ENCODE measurements at places on chromosomes 11 and 22.

DNA sequence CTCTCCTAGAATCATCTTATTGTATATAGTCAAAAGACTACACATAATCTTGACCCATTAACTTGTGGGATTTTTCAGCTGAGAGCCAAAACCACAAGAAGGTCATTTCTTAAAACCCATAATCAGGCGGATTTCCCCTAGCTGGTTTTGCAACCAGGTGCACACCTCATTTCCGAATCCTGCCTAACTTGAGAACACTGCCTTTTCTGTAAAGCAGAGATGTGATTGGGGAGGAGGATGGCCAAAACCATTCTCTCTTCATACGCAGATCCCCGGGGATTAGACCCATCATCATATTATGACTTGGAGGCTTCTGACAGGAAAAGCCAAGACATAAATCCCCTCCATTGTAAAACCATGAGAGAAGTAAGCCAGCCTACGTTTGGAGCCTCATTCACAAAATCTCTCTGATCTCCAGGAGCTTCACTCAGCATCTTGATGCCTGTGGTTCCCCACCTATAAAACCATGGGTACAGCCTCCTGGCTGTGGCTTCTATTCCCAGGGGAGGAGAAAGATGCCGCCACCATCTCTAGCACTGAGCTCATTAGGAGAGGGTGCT, 191.3 kb downstream of the KIF18A start:
- DNase-seq, result no peak

GRCh38 chr22:23909296-23909898, 15.2 kb downstream of the MIF start:
- no peak for DNase-seq

DNA sequence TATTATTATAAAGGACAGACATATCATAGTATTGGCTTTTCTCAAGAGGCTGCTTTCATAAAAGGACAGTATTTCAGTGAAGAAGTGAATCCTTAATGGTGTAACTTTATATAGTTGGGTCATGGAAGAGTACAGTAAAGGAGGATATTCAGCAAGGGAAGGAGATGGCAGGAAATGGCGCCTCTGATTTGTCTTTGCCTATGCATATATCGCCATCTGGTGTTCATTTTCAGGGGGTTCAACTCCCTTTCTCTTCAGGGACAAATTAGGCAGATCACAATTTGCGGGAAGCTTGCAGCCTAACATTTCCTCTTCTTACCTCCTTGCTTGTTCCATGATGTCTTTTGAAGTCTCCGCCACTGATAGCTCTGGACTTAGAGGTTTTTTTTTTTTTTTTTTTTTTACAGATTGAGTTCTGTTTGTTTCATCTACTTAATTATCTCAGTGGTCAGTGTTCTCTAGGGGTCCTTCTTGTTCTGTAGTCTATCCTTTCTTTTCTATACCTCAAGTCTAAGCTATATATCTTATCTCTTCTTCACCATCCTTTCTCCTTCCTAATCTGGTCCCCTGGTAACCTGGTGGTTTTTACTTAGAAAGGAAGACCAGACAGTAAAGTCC, 21.8 kb upstream of the RRM1 start:
- peak; percentile 82 for DNase-seq

DNA sequence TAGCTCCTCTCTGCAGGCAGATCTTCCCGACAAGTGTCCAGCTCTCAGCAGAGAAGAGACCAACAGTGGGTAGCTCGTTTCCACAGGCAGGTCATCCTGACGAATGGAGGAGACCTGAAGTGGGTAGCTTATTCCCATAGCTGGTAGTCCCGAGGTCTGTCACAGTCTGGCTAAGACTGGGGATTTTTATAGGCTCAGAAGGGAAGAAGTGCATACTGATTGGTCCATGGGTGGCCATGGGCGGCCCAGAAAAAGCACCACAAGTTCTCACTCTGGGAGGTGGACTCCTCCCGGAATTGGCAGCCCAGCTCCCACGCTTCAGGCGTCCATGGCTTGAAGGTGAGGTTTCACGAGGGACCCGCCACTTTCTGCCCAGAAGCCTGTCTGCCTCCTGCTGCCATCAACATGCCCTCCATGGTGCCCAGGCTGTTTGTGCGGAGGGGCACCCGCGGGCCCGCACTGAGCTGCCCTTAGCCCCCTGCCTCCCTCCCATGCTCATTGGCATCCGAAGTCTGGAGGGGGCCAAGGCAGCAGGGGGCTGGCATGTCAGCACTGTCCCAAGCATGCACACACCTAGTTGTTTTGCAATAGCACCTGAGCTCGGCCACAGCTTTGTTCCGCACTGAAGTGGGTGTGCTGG, 9.9 kb upstream of the MAP6 start:
- no peak for DNase-seq

DNA sequence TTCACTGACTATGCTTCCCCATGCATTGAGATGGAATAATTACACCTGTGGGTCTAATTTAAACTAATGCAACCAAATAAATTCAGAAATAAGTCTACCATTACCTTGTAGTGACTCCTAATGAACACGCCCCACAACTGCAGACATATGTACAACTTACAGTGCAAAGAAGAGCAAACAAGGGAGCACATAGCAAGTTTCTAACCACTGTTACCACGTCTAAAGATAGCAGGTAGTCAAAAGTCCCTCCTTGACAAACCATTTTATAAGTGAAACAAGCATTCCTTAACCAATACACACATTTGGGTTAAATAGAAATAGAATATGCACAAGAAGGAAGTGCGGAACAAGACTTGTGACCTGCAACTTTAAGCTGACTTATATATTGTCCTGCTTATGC, 20.6 kb downstream of the PHF21A start:
- no peak for DNase-seq

- no peak for DNase-seq
Measured at GRCh38 chr11:100706179-100706578, 19.1 kb downstream of the ARHGAP42 start.

DNA sequence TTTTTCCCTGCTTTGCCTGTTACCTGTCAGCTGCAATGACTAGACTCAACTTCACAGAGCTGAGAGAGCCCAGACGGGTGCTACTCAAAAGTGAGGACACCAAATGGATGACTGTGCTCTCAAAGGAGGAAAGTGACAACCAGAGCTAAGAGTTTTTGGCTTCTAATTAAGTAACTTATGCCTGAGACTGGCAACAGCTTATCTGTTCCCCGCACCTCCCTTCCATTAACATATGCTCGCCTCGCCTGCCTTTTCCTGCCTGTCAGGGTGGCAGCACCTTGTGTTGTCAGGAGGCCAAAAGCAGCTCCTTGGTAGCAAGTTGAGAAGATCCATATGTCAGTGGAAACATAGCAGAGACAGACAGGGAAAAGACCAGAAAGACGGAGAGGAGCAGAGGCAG, 573.9 kb upstream of the KIRREL3 start:
- no peak for DNase-seq

GRCh38 chr11:114525682-114526081, 34.0 kb downstream of the NXPE1 start:
- no peak for DNase-seq

GRCh38 chr11:587978-588380, 11.7 kb downstream of the PHRF1 start:
- DNase-seq, result peak; percentile 93

DNA sequence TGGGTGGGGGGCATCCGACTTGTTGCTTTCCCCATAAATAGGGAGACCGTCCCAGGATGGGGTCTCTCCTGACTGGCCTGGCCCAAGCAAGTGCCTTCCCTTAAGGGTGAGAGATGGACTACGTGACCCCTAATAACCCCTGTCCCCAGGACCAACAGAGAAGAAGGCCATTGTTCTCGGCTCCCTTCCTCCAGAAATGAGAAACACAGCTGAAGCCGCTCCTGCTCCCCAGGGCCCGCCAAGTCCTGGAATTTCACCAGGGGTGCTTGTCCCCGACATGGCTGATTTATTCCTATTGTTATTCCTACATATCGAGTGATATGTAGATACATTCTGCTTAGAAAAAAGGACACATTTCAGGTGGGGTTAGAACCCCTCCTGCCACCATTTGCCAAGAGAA, 100.8 kb downstream of the TP53I11 start:
- no peak for DNase-seq

DNA sequence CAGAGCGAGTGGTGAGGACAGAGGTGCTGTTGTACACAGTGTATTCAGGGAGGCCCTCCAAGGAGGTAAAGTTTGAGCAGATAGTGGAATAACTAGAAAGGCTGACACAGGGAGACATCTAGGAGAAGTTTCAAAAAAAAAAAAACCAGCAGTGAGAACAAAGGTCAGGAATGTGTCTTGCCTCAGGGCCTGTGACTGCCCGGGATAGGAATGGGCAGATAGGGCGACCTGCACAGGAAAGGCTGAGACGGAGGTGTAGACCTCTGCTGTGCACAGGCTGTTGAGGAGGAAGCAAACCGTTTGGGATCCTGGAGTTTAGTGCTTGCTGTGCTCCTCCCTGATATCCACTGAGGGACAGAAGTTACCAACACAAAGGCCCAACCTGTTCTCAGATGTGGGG, 406.5 kb upstream of the B3GAT1 start:
- DNase-seq, result no peak

- DNase-seq, result no peak
Measured at GRCh38 chr11:17328871-17329494, 22.6 kb upstream of the NCR3LG1 start.

- DNase-seq, result no peak
Measured at GRCh38 chr22:21564411-21564810, 3.1 kb upstream of the UBE2L3 start.

GRCh38 chr11:45026835-45027234, 76.2 kb upstream of the TP53I11 start:
- DNase-seq, result no peak

- DNase-seq, result no peak
Measured at GRCh38 chr11:86800076-86800959, at the start of gene PRSS23. TSS of gene PRSS23 (plus strand) at chr11:86800542. CDS start at chr11:86807644, 7,102 bp downstream.

DNA sequence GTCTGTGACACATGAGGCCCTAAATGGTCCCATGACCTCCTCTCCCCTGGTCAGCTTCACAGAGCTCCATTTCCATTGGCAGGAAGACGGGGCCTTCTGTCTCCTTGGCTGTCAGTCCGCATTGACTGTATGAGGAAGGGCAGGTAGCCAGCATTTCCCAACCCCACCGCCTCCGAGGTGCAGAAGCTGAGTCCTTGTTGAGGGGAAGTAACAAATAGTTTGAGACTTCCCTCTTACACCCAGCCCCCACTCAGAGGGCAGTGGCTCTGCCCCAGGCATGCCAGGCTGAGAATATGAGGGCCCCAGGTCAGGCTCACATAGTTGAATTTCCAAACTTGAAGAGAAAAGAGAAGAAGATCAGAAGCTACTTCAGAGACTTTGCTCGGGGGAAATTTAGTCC, 611.1 kb downstream of the BRD1 start:
- DNase-seq, result no peak

DNA sequence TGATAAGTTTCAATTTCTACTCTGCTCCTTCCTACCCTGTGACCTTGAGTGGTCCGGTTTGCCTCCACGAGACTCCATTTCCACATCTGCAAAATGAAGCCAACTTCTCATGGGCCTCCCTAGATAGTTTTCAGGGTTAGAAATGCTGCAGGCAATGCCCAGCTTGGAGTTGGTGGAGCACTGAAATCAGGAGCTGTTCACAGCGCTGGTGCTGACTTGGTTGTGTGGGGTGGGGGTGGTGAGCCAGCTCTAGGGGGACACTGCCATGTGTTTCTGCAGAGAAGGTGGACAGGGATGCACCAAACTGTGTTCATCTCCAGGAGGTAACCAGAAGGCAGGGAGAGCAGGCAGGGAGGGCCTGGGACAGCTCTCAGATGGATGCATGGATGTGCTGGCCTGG, 37.0 kb downstream of the SGSM1 start:
- peak; percentile 19 for DNase-seq

DNA sequence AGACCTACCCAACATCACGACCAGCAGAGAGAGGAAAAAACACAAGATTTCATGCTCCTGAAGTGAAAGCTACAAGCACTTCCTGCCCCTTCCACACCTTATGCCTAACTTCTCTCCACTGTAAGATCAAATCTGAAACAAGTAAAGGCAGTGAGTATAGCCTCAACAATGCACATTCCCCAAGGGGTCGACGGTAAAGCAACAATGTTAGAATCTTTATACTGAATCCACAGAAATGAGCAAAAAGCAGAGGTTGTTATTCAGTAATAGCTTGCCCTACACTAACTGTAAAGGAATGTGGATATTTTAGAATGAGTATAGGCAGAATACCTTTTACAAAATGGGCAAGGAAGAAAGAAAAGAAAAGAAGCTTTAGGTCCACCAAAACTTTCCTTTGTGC, 15.6 kb downstream of the ARFGAP3 start:
- DNase-seq, result no peak

DNA sequence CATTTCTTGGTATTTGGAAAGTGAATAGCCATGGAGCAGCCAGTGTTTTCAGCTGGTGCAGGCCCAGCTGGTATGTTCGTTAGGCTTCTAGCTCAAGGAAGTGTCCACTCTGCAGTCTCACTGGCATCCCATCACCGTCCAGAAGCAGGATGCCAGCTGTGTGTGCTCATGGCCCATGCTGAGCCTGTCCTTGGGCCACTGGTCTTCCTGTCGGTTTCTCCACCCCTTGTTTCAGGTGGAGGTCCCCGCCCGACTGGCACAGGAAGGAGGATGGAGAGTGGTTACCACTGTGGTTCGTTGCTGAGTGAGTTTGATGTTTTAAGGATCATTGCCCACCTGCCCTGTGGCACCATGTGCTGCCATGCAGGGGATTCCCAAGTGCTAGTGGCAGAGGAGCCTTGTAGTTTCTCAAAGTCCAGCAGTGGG, 63.7 kb downstream of the MED15 start:
- no peak for DNase-seq

DNA sequence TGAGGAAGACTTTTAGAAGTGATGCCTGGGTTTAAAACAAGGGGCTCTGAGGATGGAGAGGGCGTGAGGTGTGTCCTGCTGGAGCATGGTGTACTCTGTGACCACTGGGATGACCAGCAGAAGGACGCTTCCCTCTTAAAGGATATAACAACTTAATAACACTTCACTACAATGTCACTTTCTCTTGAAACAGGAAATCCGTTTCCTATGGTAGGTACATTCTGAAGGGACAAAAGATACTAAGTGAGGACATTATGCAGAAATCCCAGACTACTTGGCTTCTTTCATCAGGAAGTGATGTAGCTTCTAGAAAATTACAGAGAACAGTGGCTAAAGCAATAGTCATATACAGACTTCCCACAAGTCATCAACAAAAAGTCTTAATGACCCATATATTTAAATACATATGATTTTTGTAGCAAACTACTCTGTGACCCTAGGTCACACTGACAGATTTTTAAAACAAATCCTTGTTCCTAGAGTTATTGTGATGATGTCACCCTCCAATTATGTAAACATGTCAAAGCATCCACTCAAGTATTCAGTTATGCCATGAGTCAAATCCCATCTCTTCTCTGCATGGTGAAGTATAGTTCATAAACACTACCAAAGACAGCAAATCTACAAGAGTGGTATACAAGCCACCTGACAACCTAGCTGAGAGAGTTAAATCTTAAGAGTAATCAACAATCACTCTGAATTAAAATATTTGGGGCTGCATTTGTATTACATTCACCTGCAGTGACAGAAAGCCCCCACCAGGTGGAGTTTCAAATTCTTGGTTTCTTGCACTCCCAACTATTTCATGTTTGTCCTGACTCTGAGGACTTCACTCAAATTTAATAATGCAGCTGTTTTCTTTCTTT, 32.8 kb downstream of the PITPNB start:
- peak; percentile 49 for DNase-seq

GRCh38 chr11:87491381-87491780, 453.6 kb downstream of the TMEM135 start:
- DNase-seq, result peak; percentile 12

Measured in NB4 (cell line).